ENCODE measurements at places on chromosomes 4 and X.

- DNase-seq: no peak
Measured at GRCh38 chrX:100341142-100341510, 68.9 kb downstream of the PCDH19 start.

- DNase-seq: no peak
Measured at GRCh38 chrX:55120761-55121358, 32.0 kb downstream of the PAGE2 start.

DNA sequence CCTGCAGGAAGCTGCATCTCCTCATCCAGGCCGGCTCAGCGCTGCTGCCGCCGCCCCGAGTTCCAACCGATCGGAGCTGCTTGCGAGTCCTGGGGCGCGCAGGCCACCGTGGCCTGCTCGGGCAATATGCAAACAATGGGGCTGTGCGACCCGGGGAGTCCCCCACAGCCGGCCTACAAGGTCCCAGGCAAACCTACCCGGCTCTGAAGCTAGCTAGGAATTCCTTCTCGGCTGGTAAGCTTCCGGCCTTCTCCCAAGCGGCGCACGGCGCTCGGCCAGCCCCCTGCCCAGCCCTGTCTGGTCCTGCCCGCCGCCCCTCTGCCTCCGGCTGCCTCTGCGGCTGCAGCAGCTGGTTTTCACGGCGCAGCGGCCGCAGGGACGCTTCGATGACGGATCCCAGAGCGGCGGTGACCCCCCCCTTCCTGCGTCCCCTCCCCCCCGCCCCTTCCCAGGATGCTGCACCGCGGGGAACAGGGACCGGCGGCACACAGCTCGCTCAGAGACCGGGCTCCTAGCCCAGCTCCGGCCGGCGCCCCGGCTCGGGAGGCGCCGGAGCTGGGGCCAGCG lies 59.4 kb downstream of the TSC22D3 start:
- DNase-seq: no peak

- no peak for DNase-seq
Measured at GRCh38 chrX:110806145-110806544, 10.5 kb upstream of the CHRDL1 start.

DNA sequence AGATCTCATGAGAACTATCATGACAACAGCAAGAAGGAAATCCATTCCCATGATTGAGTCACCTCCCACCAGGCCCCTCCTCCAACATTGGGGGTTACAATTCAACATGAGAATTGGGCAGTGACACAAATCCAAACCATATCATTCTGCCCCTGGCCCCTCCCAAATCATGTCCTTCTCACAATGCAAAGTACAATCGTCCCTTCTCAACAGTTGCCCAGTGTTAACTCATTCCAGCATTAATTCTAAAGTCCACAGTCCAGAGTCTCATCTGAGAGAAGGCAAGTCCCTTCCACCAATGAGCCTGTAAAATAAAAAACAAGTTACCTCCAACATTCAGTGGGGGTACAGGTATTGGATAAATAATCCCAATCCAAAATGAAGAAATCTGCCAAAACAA lies 14.9 kb upstream of the CLDN34 start:
- DNase-seq: no peak

GRCh38 chrX:1464041-1464970 lies 11.6 kb upstream of the ASMTL start:
- no peak for DNase-seq

- DNase-seq: no peak
Measured at GRCh38 chr4:2318476-2318875, 56.6 kb upstream of the MXD4 start.

GRCh38 chr4:36067116-36067515 lies 177.2 kb downstream of the ARAP2 start:
- no peak for DNase-seq

GRCh38 chrX:19629541-19629940 lies 114.2 kb upstream of the MAP3K15 start:
- no peak for DNase-seq

- DNase-seq: no peak
Measured at GRCh38 chrX:51889851-51890250, 3.6 kb upstream of the MAGED1 start.

- no peak for DNase-seq
Measured at GRCh38 chr4:100061835-100062234, 111.8 kb upstream of the H2AZ1 start.

DNA sequence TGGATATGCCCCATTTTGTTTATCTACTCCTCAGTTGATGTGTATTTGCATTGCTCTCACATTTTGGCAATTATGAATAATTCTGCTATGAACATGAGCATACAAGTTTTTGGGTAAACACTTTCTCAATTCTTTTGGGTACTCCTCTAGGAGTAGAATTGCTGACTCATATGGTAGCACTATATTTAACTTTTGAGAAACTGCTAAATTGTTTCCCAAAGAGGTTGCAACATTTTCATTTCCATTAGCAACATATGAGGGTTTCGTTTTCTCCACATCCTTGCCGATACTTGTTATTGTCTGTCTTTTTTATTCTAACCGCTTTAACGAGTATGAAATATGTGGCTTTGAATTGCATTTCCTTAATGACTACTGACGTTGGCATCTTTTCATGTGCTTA lies 185.4 kb downstream of the TSPAN5 start:
- DNase-seq: no peak

GRCh38 chr4:176499518-176499917 lies 179.8 kb downstream of the SPCS3 start:
- DNase-seq: no peak

DNA sequence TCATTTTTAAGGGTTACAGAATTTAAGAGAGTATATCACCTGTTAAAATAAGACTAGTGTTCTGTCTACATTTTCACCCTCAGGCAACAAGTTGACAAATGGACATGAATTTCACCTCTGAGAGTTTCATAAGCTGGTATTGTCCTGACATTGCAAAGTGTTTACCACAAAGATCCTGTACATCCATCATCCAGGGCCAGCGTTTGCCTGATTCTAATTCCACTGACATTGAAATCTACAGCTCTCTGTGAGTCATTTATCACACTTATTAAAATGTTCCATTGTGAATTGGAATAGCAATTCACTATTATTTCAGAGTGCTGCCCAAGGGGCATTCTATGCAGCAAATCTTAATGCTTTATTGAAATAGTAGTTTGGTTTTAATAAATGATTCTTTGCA lies 1499.4 kb upstream of the PCDH7 start:
- no peak for DNase-seq

GRCh38 chr4:183142571-183143550 lies 43.8 kb downstream of the WWC2 start:
- no peak for DNase-seq

GRCh38 chr4:90977726-90978125 lies 850.5 kb downstream of the CCSER1 start:
- DNase-seq: no peak

DNA sequence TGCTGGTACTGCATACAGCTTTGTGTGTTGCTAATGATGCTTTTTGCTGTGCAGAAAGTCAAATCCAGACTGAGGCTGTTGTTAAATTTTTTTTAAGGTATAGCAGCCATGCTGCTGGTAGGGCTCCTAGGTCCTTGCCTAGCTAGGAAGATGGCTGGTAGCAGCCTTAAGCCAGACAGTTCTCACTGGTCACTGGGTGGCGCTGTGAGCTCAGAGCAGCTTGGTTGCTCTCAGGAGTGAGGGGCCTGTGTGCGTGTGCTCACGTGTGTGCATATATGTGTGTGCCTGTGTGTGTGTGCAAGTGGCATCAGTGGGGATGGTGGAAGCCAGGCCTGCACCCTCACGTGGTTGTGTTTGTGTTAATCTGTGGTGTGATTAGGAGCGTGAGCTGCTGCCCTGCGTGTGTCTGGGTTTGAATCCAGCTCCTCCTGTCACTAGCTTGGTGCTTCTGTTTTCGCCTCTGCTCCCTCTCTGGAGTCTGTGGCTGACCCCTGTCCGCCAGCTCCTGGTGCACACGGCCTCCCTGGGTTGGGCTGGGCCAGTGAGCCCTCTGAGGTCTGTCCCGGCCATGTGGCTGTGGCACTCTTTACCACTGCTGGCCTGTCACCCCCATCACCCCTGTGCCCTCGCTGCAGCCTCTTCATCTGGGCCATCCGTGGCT lies 46.1 kb downstream of the SORCS2 start:
- DNase-seq: no peak

DNA sequence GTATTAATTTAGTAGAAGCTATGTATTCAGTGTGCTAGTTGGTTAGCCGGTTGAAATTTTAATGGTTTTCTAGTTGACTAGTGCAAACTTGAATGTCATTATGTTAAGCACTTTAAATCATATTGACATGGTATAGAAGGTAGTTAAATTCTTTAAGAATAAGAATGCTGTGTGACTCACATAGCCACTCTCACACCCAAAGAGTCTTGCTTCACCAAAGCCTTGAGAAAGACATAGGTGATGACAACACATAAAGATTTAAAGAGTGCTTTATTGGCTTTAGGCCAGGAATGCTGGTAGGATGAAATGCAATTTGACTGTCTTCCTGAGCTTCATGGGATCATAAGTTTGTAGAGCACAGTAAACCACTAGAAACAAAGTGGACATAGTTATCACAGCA lies 85.3 kb downstream of the DCAF8L2 start:
- no peak for DNase-seq

All from dorsolateral prefrontal cortex (tissue), 122 donors.